ENCODE measurements at places on chromosomes 6 and 20.

- no peak for DNase-seq
These were observed 51.2 kb downstream of the TP53INP2 start for GRCh38 chr20:34755367-34755766.

GRCh38 chr20:62451970-62452369 is 23.8 kb downstream of the GATA5 start:
- no peak for DNase-seq

GRCh38 chr6:30741789-30742315 is 635 bp downstream of the FLOT1 start:
- no peak for DNase-seq

- DNase-seq, result no peak
These were observed 78.3 kb downstream of the ATG5 start for GRCh38 chr6:106247293-106247692.

DNA sequence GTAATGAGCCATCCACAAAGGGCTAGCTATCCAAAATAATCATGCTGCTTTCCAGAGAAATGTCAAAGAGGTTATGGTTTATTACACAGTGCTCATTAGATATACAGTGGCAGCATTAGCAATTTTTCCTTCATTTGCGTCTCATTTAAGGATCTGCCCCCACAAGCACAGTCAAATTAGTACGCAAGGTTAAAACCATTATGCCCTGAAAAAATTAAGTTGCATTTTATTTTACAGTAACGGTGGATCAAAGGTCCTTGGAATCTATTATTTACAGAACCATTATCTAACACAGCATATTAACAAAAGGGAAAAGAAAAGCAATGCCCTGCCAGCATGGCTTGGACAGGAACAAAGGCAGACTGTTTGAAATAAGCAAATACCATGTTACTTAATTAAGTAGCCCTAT is 144.8 kb downstream of the PDSS2 start:
- DNase-seq, result no peak

Measured in tibial nerve (tissue), 4 donors.